Jurkat, Clone E6-1 (cell line): ENCODE measurements at places on chromosomes 11 and 22.
A peak's percentile ranks its signal among the peaks of the same experiment; 100 is the strongest.

GRCh38 chr11:111565114-111565720, 24.7 kb downstream of the LAYN start:
- peak; percentile 69 for DNase-seq

DNA sequence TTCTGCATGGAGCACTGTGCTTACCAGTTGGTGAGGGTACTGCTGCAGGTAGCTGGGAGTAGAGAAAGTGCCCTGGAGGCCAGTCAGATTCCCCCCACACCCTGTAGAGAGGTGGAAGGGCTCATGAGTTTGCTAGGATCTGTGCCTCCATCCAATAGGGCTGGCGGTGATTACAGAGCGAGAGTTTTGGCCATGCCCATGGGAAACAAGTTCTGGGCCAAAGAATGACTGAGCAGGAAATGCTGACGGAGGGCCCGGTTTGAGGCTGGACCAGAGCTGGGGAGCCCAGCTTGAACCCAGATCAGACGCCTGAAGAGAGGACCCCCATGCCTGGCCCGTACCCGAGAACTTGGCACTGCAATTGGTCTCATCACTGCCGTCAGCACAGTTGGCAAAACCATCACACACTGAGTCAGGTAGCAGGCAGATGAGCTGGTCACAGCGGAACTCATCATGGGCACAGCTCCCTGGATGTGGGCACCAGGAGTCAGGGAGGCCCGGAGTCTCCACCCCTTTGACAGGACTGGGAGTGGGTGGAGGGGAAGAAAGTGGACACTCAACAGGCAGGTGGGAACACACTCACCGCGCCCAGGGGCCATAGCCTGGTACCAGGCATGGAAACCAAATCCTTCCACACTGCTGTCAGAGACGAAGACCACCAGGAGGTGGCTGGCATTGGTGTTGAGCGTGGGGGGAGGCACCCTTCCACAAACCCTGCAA, 2.1 kb downstream of the MFRP start:
- no peak for DNase-seq

DNA sequence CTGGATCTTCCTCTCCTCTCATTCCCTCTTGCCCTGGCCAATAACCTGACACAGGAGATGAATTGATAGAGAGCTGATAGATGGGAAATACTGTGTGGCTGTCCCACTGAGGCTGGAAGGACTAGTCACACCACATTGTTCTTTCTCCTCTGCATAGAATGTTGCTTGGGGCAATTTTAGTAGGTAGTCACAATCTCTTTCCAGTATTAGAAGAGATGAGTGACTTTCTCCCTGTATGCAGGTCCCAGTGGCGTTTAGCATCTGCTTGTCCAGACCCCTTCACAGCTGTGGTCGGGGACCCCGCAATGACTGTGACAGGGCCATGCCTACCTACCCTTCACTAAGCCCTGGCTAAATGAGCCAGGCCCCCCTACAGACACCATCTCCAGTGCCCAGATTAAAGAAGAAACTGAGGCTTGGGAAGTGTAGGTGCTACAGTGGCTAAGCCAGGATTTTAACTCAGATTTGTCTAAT, 24.0 kb upstream of the P2RY2 start:
- DNase-seq = no peak

- no peak for DNase-seq
These were observed 86.5 kb upstream of the SYN3 start for GRCh38 chr22:33144721-33145120.

GRCh38 chr11:41716862-41717261, 257.4 kb upstream of the LRRC4C start:
- DNase-seq = no peak

DNA sequence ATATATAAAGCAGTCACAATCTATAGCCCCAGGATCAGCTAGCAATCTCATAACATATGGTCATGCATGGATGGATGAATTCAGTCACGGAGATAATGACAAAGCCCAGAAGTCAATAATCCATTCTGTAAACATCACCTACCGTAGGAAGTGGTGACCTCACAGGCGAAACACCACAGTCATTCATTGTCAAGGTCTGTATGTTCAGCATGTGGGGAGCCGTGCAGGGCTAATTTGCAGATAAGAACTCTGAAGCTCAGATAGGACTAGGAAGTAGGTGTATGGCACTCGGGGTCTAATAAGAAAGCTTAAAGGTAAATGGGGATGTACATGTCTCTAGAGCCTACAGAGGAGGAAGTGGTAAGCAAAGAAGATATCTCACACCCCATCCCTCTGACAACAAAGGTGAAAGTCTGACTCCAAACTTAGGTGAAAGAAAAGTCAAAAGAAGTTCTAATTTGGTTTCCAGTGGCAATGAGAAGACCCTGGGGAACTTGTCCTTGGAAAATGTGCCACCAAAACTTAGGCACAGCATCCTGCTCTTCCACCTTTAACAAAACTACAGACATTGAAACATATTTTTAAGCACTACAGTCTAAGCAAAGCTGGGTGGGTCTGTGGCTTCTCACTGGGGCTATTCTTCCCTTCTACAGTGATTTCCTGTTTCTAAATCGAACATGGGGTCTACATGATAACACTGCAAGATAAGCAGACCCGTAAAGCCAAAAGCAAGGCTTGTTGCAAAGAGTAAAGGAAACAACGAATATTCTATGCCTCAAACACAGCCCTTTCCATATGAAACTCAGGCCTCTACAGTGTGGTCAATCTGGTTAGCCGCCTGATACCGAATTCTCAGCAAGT, 5.2 kb downstream of the CRTAM start:
- peak; percentile 74 for DNase-seq

- DNase-seq = no peak
These were observed 56.7 kb downstream of the SHISAL1 start for GRCh38 chr22:44256085-44256484.

GRCh38 chr11:130278745-130279144, 36.0 kb downstream of the ZBTB44 start:
- no peak for DNase-seq

- no peak for DNase-seq
These were observed 273.2 kb downstream of the TENM4 start for GRCh38 chr11:79167510-79168188.

DNA sequence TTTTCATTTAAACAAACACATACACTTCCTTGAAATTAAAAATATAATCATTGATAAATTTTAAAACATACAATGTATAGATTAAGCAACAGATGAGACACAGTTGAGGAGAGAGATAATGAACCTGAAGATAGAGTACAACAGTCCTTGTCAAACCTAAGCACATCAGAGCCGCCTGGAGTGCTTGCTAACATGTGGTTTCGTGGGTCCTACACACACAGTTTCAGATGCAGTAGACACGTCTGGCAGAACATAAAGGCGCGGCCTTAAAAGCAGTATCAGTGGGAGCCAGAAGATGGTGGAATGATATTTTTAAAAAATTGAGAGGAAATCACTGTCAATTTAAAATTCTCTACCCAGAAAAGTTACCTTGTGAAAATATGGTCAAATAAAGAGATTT, 134.4 kb downstream of the MPPED1 start:
- peak; percentile 24 for DNase-seq

DNA sequence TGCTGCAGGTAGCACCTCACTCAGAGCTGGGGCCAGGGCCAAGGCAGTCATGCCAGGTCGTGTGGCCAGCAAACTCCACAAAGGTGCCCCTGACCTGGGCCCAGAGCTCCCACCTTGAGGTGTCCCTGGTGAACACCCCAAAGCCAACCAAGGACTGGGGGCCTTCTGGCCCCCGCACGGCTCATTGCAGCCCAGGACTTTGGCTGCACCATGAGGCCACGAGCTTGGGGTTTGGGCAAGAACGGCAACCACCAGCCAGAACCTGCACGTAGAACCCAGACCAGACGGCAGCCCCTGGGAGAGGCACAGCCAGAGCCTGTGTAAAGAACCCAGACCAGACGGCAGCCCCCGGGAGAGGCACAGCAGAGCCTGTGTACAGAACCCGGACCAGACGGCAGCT, 7.8 kb downstream of the LRRC56 start:
- DNase-seq = no peak
